ENCODE measurements at places on chromosomes 16 and 17.

DNA sequence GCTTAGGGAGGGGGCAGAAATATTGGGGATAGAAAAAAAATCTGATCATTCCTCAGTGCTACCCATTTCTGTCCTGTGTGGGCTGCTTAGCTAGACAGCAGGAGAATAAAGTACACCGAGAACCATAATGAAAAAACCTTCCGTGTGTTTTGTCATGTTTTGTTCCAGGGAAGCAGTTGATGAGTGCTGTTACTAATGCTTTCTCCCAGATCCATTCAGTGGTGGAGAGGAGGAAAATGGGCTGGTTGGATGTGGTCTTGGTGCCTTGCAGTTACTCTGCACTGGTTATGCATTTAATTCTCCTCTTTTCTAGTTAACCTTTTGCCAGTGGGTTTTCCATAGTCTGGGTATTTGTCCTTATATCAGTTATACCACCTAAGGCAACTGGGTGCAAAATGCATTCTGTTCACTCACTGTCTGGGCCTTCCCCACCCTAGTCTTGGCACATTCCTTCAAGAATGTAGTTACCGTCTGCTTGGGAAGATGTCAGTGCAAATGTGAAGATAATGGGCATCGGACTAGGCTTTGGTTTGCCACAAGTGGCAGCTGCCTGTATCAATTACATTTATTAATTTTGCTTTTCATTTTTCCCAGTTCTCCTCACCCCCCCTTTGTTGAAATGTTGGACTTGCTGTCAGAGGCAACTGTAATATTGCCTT is 9.3 kb upstream of the TBKBP1 start:
- no peak for DNase-seq

DNA sequence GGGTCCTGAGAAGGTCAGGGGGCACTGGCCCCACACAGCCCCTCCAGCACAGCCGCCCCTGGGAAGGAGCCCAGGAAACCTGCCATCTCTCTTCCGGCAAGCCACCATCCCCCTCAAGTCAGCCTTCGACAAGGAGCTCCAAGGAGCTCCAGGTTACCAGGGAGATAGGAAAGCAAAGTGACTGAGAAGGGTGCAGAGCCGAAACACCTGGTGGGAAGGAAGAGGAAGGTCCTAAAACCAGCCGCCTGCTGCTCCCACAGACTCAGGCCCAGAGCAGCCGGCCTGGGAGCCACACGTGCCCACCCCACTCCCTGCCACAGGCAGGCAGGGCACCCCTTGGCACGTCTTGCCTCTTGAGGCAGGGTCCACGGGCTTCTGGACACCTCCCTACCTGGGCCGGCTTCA is 80.7 kb downstream of the TIMM22 start:
- DNase-seq: no peak

DNA sequence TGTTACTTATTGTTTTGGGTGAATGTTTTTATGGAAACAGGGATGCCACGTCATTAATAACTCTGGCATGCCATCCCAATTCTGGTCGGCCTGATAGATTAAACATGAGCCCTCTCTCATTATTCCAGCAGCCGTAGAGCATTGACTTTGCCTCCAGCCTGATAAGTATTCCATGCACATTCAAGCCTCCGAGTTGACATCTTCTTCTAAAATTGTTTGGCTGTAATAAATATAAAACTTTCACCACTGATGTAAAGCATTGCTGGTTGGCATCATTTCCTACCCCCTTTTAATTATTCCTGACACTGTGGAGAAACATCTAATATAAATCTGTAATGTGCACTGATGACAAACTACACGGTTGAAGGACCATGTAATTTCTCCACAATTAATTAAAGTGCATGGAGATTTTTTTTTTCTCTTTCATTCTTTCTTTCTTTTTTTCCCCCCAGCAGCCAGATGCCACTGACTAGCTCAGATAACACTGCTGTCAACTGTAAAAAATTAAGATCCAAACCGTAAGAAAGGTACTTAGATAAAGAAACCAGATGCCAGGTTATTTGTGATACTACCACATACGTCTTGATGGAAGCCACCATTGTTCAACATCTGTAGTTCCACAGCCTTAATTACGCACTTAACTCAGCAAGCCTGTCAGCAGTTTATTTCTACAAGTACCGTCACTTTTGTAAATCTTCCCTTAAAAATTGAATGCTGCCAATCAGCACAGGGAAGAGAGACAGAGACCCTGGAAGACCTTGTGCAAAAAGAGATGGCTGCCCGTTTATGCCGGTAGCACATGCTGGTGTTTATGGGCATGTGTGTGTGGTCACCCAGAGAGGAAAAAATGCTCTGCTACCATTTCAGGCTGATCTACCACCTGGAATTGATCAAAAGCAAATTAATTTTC is 237.7 kb downstream of the IRX3 start:
- no peak for DNase-seq

DNA sequence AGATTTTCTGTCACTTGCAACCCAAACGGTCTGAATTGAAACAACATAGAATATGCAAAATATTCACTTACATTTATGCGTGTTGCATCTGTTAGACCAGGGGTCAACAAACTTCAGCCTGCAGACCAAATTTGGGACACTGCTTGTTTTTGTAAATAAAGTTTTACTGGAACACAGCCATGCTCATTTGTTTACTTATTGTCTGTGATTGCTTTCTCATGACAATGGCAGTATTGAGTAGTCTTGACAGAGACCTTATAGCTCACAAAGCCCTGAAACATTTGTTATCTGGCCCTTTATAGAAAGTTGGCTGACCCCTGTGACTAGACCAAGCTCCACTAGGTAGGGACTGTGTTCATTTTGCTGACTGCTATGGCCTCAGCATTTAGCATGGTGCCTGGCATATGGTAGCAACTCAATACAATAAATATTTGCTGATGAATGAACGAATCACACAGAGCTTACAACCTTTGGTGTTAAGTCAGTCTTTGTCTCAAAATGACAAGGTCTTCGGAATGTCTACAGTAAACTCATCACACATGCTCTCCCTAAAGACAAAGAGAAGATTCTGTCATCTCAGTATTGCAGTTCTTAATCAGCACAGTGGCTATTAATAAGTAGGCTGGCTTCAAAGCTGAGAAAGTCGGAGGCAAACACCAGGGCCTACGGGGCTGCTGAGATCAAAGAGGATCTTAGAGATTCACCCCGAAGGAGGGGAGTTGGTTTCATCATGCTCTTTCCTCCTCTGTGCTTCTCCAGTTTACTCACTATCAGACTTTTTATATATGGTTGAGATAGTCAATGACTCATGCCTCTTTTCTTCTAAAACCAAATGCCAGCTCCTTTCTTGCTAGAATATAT is 95.2 kb upstream of the AXIN2 start:
- no peak for DNase-seq

DNA sequence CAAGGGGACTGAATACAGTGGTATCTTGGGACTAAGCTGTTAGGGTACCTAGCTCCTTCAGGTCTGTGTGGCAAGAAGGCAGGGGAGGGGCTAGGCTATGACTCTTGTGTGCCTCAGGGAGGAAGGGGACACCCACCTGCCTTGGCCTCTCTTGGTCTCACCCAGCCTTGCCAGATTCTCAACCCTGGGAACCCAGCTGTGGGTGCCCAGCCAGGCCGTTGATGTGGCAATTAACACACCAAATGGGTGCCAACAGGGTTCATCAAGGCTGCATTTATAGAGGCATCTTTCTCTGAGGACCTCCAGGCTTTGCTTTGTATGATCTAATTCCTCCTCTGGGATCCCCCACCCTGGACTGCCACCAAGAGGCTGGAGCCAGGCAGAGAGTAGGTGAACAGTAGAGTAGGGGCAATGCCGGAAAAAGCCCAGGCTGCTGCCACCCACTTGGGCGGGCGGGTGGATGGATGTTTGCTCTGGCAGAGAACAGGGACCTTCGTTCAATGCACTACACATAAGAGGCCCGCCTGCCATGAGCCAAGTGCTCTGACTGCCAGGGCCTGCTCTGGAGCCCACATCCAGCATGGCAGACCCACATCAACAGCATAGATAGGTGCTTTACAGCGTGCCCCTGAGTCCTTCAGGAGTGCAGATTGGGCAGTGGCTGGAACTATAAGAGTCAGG is 3.2 kb upstream of the ASB16 start:
- DNase-seq: no peak

Data from stimulated activated CD4-positive, alpha-beta T cell treated with anti-CD3 and anti-CD28 coated beads, TNF-alpha, amount 100 ng/mL, for 4 hours (primary cell).